Kidney capillary endothelial cell (primary cell): ENCODE measurements at places on chromosomes 12 and 14.
A peak's percentile ranks its signal among the peaks of the same experiment; 100 is the strongest.

GRCh38 chr12:92365836-92366235 is 220.2 kb upstream of the BTG1 start:
- no peak for DNase-seq

DNA sequence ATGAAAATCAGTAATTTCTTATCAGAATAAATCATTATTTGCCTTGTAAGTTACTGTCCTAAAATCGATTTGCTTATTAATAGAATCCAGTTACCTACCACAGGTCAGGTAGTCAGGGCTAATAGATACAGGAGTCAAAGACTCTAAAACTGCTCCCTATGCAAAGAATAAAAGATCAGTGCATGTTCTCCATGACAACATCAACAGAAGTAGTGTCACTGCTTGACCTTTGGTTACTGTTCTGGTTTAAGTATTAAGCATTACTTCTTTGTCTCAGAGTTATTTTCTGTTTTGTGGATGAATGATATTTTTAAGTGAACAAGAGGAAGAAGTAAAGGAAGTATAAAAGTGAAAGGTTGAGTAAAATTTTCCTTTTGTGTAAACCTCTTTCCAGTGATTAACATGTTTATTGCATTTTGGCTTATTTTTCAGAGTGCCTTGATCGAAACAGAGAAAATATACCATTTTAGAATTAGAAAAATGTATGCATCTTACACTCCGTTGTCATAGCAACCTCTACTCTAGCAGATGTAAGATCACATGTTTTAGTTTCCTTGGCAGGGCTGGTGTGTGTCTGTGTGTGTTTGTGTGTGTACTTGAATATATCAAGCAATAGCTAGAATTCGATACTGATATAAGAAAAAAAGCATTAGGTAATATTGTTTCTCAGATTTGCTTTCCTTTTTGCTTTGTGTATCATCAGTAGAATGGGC is 44.7 kb downstream of the ABCD2 start:
- no peak for DNase-seq

- no peak for DNase-seq
Observed at GRCh38 chr12:10130042-10130441, at the start of gene CLEC7A. Gene CLEC7A, minus strand, starts transcription at chr12:10130199. Its CDS starts 117 bp downstream, at chr12:10130082.

DNA sequence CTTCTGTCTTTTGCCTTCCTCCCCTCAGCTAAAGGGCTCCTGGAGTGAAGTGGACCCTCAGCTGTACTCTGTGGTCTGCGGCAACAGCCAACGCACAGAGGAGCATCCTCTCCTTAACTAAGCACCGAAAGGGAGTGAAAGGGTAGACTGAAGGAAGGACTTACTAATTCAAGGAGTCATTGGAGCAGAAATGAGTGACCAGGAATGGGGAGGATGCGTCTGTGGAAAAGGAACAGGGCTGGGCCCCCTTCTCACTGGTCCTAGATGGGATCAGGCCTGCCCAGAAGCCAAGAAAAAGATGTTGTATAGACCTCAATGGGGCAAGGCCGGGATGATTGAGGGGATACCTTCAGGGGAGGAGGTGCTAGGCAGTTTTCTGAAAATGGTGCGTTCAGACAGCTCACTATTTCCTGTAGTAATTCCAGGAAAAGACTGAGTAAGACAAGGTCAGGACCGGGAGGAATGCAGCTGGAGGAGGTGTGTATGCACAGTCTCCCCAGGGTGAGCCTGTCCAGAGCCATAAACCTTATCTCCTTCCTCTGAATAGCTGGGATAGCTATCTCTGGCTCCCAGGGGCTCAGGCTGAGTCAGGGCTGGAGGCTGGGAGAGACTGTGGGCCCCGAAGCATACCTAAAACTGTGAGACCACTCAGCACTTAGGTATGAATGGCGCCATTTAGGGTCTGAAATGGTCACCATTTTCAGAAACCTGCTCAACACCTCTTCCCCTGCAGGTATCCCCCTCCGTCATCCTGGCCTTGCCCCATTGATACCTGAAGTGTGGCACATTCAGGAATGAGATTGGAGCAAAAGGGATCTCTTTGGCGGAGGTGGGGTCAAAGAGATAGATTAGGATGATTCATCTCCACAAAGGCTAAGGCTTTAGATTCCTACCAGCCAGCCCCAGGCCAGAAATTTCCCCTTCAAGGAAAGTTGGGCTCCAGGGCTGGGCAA is 20.2 kb upstream of the KRT8 start:
- peak; percentile 71 for DNase-seq

GRCh38 chr14:97832776-97833175 is 1035.6 kb downstream of the VRK1 start:
- DNase-seq, result no peak

- no peak for DNase-seq
Observed at GRCh38 chr14:101075025-101075800, 171.7 kb upstream of the RTL1 start.

DNA sequence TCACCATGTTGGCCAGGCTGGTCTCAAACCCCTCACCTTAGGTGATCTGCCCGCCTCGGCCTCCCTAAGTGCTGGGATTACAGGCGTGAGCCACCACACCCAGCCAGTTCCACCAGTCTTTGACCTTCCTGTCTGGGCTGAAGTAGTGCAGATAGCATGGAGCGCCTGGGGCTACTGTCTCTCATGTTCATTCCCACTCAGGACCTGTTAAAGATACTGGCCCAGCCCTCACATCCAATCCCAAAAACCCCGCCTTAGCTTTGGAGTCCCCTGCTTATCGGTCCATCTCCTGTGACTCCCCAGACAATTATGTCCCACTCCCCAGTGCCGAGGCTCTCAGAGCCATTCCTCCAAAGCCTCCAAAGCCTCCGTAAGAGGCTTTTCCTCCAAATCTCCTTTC is 12.0 kb upstream of the CELA1 start:
- no peak for DNase-seq

- no peak for DNase-seq
Observed at GRCh38 chr14:89858089-89858488, 96.4 kb downstream of the EFCAB11 start.

GRCh38 chr12:69540987-69541386 is 44.3 kb upstream of the CCT2 start:
- DNase-seq, result no peak

DNA sequence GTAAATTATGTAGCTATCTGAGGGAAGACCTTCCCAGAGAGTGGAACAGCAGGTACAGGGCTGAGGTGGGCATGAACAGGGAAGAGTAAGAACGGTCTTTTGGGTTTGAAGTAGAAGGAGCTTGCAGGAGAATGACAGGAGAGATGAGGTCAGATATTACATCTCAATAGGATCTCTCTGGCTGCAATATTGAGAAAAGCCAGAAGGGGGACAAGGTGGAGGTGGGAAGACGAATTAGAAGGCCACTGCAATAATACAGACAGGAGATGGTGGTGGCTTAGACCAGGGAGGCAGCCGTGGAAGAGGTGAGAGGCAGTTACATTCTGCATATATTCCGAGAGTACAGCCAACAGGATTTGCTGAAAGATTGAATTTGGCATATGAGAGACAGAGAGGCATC is 310.2 kb downstream of the APAF1 start:
- peak; percentile 10 for DNase-seq

- no peak for DNase-seq
Observed at GRCh38 chr14:92480856-92481255, 32.7 kb upstream of the RIN3 start.

- DNase-seq, result no peak
Observed at GRCh38 chr12:129827866-129828384, 75.9 kb downstream of the TMEM132D start.

DNA sequence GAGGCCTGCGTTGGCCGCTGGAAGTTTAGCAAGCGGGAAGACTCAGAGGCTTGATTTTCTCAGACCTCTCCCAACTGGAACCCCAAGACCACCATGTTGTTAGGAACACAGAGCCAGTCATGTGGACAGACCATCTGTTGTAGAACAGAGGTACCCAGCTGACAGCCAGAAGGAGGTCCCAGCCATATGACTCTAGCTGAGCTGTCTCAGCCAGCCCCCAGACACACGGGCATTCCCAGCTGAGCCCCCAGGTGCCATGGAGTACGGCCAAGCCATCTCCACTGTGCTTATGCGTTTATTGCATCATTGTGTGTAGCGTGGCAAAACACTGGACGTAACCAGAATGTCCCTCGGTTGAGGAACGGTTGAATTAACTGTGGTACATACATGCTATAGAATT is 421.9 kb downstream of the TMEM132D start:
- no peak for DNase-seq

- DNase-seq, result no peak
Observed at GRCh38 chr14:21162081-21162480, 6.2 kb upstream of the OR5AU1 start.

- no peak for DNase-seq
Observed at GRCh38 chr12:41122894-41123293, 65.2 kb upstream of the PDZRN4 start.

DNA sequence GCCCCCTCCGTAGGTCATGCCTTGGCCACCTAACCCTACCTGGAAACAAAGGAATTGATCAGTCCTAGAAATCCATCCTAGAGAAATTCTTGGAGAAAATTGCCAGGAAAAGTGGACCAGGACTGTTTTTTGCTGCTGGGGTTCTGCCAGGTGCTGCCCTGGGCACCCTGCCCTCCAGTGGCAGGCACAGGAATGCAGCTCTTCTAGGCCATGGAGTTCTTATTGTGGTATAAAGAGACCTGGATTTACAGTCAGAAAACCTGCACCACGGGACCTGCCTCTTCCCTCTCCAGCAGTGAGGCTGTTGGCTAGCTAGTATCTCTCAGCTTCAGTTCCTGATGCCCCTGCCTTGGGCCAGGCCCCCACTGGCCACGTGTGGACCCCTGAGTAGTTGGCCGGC is 59.7 kb downstream of the SLC24A4 start:
- no peak for DNase-seq

GRCh38 chr12:34626363-34627157 is 604.3 kb downstream of the ALG10 start:
- no peak for DNase-seq

DNA sequence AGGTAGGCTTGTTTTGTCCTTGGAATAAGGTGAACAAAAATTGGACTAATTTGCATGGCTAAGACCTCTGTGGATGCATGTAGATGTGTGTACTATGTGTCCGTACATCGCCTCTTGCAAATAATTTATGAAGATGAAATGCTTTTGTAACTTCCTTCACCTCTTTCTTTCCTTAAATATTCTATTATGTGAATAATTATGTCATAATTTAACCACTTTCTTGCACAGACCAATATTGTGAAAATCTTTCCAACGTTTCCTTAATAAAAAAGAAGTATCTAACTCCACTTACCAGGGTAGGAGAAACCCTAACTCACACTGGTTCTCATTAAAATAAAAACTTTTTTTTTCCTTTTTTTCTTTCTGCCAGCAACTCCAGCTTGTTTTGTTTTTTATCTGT is 4.0 kb downstream of the NANOG start:
- no peak for DNase-seq

DNA sequence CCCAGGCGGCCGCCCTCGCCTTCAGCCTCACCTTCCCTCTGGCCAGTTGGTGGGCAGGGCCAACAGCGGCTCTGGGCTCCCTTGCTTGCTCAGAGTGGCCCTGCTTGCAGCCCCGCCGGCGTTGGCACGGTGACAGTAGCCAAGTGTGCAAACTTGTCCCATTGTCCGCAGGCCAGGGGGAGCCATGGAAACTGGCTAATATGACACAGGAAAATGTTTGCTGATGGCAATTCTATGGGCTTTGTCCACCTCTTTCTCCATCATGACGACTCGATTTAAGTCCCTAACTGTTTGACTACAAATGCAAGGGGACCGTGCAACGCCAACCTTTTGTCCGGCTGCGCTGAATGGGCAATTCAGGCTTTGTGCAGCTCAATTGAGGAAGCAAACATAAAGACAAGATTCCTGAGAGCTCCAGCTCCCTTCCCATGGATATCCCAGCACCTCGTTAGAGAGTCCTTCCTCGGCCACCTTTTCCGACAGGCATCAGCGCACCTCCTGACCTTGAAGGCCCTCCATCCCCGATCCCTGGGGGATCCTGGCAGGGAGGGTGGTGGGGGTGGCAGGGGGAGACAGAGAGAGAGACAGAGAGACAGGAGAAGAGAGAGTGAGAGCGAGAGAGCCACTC is 785 bp upstream of the FAM181A start:
- DNase-seq, result no peak

GRCh38 chr14:53564870-53565269 is 391.8 kb downstream of the BMP4 start:
- DNase-seq, result no peak

DNA sequence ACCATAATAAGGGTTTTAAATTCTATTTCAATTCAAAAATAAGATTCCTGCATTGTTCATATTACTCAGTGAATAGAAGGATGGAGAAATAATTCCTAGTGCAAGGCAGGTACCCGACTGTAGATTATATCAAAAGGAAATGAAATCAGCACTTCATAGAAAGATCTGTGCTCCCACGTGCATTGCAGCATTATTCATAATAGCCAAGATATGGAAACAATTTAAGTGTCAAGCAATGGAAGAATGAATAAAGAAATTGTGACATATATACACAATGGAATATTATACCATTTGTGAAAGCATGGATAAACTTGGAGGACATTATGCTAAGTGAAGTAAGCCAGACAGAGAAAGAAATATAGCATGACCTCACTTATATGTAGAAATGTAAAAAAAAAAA is 53.8 kb downstream of the SLC6A15 start:
- no peak for DNase-seq

DNA sequence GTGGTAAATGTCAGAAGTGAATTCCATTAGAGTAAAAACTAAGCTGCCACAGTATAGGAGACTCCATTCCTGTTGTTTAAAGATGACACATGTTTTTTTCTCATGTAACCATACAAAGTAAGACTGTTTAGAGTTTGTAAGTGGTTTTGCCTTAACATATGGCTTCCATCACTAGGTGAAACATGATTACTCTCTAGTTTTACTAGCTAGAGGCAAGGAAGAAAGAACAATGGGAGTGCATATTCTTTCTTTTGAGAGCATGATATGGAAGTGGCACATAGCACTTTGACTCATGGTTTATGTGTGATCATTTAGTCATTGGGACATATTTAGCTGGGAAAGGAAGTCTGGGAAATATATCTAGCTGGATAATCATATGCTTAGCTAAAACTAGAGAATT is 7.7 kb downstream of the ATF7IP start:
- peak; percentile 94 for DNase-seq

DNA sequence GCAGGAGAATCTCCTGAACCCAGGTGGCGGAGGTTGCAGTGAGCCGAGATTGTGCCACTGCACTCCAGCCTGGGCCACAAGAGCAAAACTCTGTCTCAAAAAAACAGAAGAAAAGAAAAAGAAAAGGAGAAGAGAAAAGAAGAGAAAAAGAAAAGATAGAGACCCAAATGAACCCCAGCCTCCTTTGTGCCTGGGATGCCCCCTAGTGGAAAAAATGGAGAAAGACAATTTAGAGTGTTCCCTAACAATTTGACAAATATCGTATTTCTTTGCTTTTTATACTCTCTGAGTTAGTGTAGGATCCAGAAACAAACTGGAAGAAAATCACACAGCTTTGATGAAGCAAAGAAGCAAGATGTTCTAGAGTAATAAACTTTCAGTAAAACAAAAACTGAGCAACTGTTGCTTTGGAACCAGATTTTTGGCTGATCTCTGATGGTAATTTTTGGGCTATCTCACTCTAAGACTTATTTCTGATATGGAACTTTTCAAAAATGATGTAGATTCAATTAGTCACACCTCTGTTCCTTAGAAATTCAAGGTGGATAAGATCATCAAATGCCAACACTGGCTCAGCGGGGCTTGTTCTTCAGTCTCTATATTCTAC is 18.6 kb upstream of the PRKAB1 start:
- no peak for DNase-seq
